ENCODE measurements at places on chromosomes 4 and X. TPM values are rescaled to one million over a fixed set of nuclear protein-coding genes. Genes with fewer than 3 reads are reported as not detected.

The GALNT7 gene
- total RNA-seq: 24.7 TPM

The SUPT20HL1 gene
- total RNA-seq: not detected

The RAI2 gene
- total RNA-seq: 0.78 TPM

The YY2 gene
- 0.65 TPM for total RNA-seq

The TMLHE gene
- 7.8 TPM for total RNA-seq

The CTAG1A gene
- not detected for total RNA-seq
